ENCODE measurements at places on chromosomes 7 and 10.

DNA sequence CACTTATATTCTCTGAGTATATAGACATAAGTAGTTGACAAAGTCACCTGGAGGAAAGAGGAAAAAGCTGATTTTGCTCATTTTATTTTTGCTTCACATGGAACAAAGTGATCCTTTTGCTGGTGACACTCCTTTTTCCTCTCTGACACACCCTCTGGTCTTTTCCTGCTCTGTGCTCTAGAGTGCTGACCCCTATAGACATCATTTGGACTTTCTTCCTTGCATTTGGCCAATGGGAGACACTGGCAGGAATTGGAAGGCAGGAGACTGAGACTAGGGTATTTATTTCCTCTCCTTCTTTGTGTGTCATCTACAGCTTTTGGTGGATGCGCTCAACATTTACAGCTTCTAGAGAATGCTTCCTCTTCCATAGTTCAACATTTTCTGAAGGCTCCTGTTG is 1078.1 kb downstream of the SORCS1 start:
- peak; percentile 23 for DNase-seq

DNA sequence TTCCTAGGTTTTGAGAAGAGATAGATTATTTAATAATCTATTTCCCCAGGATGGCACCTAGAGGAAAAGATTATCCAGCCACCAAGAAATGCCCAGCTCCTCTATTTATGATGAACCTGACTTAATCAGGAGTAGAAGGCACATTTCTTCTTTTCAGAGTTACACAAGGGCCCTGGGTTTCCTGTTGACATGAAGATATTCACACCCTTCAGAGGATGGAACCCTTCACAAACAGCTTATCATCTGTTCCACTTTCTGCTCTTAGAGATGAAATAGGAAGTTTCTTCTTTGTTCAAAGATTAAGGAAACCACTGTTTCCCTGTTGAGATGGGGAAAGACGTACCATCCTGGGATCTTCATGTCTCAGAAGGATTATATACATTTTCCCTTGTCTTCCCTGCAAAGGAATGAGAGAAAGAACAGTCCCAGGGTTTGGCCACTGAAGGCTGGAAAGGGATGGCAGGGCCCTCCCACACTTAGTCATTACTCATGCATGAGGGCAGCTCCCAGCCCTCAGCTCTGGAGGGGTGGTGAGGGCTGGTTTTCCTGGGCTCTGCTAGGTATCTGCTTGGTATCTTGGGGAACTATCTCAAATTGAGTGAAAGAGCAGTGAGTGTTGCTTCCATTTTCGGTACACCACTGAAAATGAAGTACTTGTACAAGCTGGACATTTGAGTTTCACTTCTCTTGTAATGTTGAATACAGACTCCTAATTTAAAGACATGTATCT is 64.0 kb downstream of the MTPAP start:
- DNase-seq = peak; percentile 50

DNA sequence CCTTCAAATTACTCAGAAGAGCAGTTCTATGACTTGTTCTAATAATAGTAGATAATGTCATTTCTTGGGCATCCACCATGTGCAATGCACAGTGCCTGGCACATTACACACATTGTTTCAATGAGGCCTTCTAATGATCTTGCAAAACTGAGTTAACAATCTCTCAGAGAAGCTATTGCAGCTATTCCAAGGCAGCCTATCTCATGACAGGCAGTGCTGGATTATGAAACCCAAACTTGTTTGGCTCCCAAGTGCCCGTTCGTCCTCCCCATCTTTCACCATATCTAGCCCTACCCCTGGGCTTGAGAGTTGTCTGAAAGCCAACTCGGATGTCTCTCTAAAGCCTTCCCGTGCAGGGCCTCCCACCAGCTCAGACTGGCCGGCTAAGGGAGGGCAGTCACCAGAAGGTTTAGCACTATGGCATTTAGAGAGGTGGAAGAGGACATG is 405.1 kb downstream of the PLXNA4 start:
- no peak for DNase-seq

GRCh38 chr7:51446356-51446755 is 129.7 kb upstream of the COBL start:
- no peak for DNase-seq

GRCh38 chr10:90787393-90788198 is 70.2 kb downstream of the HTR7 start:
- DNase-seq = peak; percentile 17

GRCh38 chr7:21169667-21170580 is 258.0 kb upstream of the SP4 start:
- no peak for DNase-seq

- DNase-seq = peak; percentile 58
These were observed 97.6 kb downstream of the SUGCT start for GRCh38 chr7:40232242-40232893.

DNA sequence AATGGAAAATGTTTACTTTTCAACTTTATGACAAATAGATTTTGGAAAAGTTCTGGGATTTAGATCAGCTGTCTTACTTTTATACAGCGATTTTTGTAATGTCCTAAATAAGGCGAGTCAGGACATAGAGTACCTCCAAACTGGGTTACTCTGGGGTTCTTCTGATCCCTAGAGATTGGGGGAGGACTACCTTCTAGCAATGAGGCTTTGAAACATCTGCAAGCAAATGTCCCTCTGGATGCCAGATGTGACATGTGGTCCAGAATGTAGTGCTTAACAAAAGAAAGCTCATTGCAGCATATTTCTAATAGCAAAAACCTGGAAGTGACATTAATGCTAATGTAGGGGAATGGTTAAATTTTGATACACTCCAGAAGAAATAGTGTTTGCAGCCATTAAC is 36.1 kb downstream of the ABRAXAS2 start:
- no peak for DNase-seq

DNA sequence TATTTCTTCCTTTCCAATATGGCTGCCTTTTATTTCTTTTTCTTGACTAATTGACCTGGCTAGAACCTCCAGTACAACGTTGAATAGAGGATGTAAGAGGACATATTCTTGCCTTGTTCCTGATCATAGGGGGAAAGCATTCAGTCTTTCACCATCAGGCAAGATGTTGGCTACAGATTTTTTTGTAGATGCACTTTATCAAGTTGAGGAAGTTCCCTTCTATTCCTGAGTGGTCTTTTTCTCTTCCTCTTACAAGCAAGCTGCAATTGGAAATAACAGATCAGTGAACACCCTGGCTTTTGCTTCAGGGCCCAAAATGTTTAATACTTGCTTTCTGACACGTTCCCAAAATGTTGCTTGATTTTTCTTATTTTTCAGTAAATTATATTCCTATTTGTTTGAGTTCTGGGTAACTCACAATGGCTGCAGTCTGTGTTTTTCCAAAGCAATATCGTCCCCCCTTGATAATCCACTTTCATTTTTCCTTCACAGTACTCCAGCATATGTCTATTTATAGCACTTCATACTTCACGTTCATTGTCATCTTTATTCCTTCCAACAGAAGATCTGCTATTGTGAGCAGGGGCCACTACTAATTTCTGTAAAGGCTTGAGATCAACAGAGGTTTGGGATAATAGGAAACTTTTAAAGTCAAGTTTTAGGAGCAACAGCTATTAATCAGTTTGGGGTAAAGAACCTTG is 11.7 kb downstream of the CPEB3 start:
- DNase-seq = no peak

All from HT1080 (cell line).